ENCODE measurements at places on chromosomes 12 and 14. TPM values are rescaled to one million over a fixed set of nuclear protein-coding genes. Genes with fewer than 3 reads are reported as not detected.

DNA sequence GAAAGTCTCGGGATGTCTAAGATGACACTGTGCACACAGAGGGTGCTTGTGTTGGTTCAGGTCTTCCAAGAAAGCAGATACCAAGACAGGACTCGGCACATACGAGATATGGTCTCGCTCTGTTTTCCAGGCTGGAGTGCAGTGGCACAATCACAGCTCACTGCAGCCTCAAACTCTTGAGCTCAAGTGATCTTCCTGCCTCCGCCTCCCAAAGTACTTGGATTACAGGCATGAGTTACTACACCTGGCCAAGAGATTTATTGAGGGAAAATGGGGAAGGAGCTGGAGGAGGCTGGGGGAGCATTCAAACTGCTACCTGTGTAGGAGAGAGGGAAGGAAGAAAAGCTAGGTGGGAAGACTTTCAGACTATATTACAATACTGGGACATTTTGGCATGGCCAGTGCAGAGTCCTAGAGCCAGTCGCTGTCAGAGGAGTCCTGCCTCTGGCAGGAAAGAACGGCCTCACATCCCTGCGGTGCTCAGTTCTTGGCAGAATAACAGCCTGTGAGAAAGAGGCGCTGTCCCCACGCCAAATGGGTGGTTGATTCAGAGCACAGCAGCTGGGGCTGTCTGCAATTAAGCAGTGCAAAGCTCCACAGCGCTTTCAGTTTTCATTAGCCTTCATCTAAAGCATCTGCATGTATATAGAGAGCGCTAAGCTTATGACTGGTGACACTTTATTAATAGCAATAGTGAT lies 18.3 kb downstream of the SLC17A8 start:
- peak; percentile 8 for DNase-seq

- DNase-seq, result no peak
Observed at GRCh38 chr14:21033133-21033698, 1.4 kb downstream of the RNASE13 start.

DNA sequence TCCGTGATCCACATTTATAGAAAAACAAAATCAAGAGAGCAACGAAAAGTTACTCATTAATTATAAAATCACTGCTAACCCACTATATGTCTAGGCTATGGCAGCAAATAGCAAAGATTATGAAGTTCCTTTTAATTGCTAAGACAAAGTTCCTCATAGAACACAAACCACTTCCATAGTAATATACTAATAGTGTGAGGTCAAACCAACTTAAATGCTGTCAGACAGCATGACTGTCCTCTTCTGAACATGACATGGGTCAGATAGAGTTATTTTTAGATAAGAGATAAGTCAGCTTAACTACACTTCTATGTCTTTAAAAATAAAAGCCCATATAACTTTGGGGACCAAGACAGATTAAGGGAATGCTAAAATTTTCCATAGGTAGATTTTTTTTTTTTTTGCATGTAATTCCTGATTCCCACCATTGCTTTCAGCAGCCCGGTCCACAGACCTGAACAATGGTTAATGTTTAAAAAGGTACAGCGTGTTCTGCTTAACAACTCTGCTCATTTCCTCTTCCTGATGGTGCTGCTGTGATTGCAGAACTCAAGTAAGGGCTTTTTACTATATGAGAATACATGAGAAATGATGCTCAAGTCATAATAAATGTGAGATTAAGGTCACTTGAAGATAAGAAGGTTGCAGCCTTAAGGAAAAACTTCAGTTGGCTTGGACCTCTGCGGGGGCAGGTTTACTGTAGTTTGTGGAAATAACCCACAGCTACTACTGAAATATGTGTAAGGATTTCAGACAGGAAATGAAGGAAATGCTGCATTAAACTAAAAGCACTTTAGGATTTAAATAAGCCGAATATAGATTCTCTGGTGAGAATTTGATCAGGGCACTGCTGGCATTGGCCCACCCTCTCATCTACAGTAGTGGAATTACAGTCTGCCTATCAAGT lies 37.7 kb upstream of the DUSP6 start:
- no peak for DNase-seq

DNA sequence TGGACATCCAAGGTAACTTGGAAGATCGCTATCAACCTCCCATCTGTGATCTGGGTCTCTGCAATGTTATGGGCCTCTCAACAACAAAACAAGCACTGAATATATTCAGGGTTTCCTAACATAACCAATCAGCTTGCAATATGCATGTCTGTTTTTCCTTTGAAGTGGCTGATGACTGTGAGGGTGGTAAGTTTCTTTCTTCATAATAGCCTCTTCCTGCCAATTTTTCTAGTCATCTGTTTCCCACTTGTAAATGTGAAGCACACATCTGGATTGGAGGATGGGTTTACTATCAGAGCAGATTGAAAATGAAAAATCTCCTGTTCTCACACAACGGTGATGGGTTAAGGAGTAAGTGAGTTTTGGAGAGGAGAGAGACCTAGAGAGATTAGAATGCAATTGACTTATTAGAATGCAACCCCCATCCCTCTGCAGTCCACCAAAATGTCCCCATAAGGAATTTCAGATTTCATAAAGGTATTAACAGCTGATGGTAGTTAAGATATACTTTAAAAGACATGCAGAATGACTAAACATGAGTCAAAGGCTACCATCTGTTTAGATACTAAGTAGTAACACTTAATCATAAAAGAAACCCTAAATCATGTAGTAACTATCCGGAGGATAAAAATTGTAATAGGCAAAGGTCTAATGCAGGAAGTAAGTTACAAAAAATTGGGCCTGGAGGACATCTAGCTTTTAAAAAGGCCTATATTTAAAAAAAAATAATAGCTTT lies 58.4 kb upstream of the SAV1 start:
- no peak for DNase-seq

DNA sequence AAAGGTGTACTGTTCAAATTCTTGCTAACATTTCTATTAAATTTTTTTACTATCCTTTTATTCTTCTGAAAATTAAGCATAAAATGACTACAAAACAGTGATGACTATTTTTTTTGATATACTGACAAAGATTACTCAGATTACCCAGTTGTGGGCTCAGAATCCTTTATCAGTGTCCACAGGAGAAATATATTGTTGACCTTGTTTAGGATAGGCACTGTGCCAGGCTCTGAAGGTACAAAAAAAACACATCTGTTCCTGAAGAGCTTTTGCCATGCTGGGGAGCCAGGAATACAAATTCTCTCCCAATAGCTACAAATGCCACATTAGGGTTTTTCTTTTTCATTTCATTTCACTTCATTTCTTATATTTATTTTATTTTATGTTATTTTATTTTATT lies 26.9 kb upstream of the GCH1 start:
- DNase-seq, result no peak

DNA sequence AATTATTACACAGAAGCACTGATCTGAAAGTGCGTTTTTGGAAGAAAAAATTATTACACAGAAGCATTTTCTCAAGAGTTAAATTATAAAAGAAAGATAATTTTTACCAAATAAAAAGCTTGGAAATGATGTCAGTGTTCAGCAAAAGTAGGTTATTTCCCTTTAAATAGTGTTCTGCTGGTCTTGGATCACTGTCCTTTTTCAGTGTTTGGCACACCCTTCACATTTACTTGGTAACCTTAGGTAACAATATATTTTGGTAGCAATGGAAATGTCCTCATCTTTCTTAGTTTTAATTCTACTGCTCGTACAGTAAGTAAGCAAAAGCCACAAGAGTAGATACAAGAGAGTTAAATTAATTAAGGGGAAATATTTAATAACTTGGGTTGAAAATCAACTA lies 40.3 kb downstream of the FERMT2 start:
- no peak for DNase-seq

DNA sequence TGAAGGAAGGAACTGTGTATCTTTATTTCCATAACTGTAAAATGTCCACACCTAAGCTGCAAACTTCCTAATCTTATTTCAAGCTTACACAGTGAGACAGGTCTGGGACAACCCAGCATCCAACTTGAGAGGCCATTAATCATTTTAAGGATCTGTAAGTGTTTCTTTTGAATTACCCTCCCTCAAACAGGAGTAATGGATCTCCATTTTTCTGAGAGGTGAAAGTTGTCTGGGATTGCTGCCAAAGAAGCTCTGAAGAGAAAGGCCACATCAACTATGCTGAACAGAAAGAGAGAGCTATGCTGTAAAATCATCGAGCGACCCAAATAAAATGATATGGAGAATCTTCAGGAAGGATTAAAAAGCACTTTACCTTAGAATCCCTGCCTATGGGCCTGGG lies 131.7 kb upstream of the CPNE8 start:
- DNase-seq, result no peak

GRCh38 chr12:31005944-31006361 lies 67.7 kb upstream of the DDX11 start:
- DNase-seq, result no peak

DNA sequence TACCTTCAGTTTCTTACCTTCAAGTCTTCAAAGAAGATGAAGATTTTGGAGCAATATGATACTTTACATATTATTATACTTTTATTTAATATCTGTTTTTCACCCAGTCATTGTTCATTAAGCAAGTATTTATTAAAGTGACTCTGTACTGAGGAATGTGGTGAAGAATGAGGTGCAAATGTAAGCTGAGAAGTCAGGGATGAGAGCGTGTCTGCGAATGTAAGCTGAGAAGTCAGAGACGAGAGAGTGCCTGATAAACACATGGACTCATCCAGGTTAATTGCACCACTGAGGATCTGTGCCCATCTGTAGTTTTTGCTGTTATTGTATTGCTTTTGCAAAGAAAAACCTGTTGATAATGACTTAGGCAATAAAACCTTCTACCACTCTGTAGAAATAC lies 211.9 kb upstream of the FAR2 start:
- DNase-seq, result no peak

- DNase-seq, result no peak
Observed at GRCh38 chr14:60859525-60859924, 121.4 kb downstream of the TRMT5 start.

DNA sequence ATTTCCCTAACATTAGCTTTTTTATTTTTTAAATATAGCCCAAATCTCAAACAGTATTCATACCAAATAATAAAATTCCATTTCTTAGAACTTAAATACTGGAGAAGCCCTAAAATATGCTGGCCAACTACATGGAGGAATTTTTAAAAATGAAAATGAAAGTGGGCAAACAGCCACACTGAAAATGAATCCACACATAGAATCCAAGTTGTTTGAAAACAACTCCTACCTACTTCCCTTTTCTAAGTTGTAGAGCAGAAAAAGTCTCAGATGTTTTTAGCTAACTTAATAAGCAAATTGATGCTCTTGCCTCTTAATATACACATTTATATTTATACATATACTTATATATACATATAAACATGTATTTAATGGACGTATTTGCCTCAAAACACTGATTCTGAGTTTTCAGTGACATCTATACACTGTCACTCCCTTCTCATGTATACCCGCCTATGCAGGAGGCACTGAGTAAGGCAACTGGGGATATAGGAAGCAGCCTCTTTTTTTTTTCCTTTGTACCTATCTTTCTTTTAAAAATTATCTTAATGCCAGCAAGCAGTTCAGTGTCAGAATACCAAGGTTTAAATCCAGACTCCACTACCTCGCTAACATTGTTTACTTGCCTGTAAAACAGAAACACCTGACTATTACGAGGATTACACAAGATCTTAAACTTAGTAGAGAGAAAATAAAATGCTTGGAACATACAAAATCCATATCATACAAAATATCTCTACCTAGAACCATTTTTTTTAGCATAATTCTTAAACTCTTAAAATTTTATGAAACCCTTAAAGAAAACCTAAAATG lies 13.3 kb downstream of the DICER1 start:
- DNase-seq, result no peak

DNA sequence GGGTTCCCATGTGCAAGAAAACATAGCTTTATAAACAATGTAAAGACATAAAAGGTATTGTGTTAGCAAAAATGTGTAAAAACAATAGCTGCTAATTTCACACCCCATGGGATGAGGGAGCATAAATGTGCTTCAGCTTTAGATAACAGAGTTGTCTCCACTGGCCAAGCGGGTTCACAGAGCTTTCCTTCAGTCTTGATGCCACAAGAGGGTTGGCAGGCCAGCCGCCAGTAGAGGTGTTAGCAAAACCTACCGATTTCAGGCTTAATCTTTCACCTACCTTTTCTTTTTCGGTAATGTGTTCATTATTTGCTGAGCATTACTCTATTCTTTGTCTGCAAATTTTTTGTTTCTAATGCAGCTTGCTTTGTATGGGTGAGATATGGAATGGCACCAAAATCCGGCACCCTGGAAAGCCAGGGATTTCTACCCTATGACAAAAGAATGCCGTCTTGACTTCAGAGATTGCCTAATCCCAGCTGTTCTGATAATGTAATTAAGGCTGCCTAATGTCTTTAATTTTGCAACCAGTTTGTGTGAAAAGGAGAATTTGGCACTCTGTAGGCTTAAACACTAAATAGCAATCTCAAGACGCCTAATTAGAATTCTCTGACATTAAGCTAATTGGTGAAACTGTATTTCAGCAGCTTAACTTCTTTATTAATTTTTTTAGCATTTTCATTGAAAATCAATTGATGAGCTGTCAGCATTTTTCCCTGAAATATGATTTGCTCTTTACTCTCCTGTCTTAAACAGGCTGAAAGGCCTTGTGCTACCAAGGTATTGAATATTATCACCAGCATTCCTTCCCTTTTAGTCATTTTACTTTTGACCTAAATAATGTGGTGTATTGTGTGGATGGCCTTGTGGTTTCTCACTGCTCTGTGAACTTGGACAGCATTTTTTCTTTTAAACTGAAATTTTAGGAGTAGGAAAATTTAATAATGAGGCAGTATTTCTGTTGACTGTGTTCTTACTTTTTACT lies 60.7 kb downstream of the POLR3B start:
- no peak for DNase-seq

GRCh38 chr12:2640709-2641108 lies 154.1 kb upstream of the FKBP4 start:
- DNase-seq, result no peak

- no peak for DNase-seq
Observed at GRCh38 chr14:100842799-100843198, 16.9 kb downstream of the MEG3 start.

GRCh38 chr12:64383675-64384074 lies 6.9 kb downstream of the C12orf56 start:
- DNase-seq, result no peak

GRCh38 chr12:127174881-127175280 lies 1092.1 kb upstream of the TMEM132C start:
- no peak for DNase-seq

EML5 gene
- total RNA-seq, result 17.2 TPM

ADAMTS20 gene
- 0.23 TPM for total RNA-seq

PPP1R36 gene
- total RNA-seq, result 2.0 TPM

RTL1 gene
- total RNA-seq, result not detected

TAS2R43 gene
- total RNA-seq, result 0.36 TPM

HNF1A gene
- 1.1 TPM for total RNA-seq

TBK1 gene
- total RNA-seq, result 25.9 TPM

SLC2A14 gene
- not detected for total RNA-seq

NRIP2 gene
- 8.7 TPM for total RNA-seq

TTC9 gene
- 3.2 TPM for total RNA-seq

RNASE1 gene
- total RNA-seq, result 3,158 TPM

All from prostate gland (tissue), 2 donors.